ENCODE measurements at places on chromosomes 16 and 17.

- no peak for DNase-seq
These were observed 566.2 kb upstream of the ZFHX3 start for GRCh38 chr16:73614131-73614530.

GRCh38 chr16:61968242-61969076 lies 67.8 kb downstream of the CDH8 start:
- DNase-seq: no peak

GRCh38 chr16:75025761-75026160 lies 26.9 kb downstream of the ZNRF1 start:
- no peak for DNase-seq

DNA sequence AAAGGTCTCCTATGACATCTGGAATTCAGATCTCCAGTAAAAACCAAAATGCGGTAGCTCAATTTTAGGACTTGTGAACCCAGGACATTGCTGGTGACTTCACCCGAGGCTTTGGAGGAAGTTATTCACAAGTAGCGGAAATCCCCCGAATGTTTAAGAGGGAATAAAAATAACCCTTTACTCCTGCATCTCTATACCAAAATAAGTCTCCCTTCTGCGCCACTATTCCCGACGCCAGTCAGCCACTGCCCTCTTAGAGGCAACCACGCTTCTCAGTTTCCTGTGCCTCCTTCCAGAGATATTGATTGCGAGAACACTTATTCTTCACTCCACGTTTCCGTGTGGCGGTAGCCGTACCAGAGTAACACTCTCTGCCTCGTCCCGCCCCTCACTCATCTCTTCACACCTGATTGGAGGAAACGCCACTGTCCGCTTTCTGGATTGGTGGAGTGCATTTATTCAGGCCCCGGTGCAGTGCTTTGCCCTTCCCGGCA lies 27.4 kb downstream of the EMP2 start:
- DNase-seq: peak; percentile 5

DNA sequence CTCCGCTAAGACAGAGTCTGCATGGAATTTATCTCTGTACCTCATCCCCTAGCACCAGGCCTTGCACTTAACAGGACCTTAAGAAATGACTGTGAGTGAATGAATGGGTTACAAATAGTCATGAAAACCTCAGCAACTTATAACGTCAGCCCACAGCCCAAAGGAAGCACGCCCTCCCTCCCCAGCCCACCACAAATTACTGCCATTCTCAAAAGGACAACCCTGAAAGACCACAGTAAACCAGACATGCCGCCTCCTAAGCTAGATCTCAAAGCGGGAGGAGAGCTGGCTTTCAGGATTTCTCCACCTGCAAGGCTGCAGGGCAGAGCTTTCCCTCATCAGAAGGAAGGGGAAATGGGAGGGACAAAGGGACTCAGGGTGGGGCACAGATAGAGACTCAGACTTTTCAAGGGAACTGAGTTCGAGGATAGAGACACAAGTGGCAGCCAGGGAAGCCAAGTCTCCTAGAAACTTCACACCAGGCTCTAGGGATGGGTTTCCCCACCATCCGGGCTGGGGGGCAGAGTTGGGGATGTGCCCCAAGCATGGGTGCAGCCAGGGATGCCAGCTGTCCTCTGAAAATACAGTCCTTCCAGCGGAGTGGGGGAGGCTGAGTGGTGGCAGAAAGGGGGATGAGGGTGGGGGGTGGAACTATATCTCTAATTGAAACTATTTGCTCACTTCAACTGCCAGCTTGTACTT lies 56.7 kb downstream of the PLXDC1 start:
- DNase-seq: peak; percentile 17

DNA sequence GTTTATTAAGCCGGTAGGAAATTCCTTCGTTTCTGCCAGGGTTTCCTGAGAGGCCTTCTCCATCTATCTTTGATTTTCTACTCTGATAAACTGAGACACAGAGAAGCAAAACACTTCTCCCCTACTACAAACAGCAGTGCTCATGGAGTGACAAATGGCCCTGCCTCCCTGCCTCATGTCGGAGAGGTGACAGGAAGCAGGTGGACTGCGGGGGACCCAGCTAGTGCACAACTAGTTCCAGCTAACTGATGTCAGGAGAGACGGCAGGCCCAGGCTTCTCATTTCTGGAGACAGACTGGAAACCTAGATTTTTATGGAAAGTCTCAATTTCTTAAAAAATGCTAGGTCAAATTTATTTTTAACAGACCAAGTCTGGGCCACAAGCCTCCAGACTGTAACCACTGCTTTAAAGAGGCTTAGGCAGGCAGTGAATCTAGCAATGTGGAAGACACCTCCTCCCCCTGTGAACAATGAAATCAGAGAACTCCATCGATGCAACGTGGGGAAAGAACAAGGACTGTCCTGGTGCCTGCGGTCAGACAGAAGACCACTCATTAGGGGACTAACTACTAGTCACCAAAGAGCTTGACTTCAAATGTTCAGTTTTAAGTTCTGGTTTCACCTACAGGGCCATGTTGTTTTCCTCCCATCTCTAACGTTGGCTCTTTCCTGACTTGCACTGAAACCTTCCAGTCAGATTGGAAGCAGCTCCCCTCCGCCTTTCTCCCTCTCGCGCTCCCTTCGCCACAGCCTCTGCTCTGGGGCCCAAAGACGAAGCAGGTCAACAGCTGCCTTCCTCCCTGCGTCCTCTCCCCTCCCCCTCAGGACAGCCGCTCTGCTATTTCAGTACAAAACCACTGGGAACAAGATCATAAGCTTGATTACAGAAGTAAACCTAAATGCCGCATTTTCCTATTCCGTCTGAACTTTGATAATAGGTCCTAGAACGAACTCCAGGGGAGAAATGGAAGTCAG lies 17.6 kb downstream of the GTF3C1 start:
- DNase-seq: no peak

DNA sequence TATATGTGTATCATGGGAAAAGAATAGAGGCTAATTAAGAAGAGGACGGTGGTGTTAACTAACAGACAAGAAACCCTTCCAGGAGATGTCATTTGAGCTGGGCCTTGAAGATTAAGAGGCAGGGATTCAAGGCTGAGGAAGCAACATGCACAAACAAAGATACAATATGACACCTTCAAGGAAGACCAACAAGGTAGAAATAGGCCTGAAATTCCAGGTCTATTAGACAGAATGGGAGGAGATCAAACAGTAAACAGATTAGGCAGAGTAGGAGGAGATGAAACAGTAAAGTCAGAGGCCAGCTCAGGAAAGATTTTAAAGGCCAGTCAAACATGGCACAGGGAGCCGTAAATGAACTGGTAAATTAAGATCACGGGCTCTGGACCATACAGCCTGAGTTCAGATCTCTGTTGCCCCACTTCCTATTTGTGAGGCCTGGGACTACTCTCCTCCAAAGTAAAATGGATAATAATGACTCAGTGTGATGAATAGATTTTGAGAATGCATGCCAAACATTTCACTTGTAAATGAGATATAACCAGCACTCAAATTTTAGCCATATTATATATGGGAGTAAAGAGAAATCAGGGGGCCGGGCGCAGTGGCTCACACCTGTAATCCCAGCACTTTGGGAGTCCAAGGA lies 38.9 kb downstream of the USP31 start:
- DNase-seq: no peak

GRCh38 chr17:51818777-51819176 lies 339.7 kb downstream of the CA10 start:
- DNase-seq: no peak

DNA sequence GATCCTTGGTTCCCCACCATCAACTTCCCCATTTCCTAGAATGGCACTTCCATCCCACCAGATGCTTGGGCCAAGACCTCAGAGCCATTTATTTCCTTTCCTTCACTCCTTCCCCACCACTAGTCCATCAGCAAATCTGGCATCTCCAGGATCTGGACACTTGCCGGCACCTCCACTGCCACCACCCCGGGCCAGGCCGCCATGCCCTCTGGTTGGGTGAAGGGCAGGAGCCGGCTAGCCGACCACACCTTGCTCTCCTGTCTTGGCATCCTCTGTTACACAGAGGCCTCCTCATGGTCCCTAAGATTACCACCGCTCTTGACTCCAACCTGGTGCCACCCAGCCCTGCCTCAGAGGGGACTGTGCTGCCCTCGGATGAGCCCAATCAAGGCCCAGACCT lies 104.5 kb downstream of the RMI2 start:
- DNase-seq: no peak

DNA sequence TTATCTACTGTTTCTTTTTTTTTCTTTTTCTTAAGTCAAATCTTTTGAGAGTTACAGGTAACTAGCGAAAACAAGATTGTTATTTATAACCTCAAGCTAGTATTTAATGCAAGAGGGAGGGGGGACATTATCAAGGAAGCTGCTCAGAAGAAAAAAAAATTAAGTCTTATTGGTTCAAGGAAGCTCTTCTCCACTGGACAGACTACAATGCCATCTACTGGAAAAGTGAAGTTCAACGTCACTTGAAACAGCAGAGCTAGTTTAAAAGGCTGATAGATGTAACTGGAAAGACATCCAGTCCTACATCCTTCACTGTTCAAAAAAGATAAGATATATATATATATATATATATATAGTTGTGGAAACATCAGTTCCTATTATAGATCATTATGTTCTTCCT lies 418.0 kb upstream of the PSMD7 start:
- no peak for DNase-seq

DNA sequence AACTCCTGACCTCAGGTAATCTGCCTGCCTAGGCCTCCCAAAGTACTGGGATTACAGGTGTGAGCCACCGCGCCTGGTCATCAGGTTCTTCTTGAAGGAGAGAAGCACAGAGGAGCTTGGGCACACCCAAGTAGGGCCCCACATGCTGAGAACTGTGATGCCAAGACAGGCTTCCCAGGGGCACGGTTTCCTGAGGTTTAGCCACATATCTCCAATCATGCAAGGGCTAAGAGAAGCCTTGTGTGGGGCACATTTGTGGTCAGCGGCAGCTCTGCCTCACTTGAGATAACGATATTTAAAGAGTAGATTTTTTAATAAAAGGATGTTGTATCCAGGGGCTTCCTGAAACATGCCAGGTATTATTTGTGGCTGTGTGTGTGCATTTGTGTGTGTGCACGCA lies 46.9 kb downstream of the CUEDC1 start:
- DNase-seq: no peak

DNA sequence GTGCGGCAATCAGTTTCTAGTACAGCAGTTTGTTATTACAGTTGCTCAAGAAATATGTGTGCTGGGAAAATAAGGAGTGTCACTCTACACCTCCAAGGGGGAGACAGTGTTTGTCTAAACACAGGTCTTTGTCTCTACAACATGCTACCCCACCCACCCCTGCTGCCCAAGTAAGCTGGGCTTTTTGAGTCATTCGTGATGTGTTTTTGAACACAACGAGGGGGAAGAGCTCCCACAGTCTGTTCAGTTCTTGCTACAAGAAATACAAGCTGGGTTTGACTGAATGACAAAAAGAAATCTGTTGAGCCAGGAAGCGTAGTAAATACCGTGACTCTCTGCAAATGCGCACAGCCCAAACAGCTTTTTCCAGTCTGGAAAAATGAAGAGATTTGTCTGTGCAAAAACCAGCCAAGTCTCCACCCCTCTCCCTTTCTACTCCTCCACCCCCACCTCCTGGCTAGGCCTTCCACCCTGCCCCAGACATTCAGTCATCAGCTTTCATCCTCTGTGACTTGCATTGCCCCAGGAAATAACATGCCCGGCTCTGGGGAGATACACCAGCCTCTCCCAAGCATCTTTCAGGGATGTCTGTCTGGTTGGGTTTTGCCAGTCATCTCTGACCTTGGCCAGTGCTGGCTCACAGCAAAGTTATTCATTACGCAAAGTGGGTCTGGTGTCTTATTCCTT lies 25.7 kb downstream of the CHD9 start:
- DNase-seq: no peak

- peak; percentile 38 for DNase-seq
These were observed 7.9 kb upstream of the SOST start for GRCh38 chr17:43766413-43767052.

DNA sequence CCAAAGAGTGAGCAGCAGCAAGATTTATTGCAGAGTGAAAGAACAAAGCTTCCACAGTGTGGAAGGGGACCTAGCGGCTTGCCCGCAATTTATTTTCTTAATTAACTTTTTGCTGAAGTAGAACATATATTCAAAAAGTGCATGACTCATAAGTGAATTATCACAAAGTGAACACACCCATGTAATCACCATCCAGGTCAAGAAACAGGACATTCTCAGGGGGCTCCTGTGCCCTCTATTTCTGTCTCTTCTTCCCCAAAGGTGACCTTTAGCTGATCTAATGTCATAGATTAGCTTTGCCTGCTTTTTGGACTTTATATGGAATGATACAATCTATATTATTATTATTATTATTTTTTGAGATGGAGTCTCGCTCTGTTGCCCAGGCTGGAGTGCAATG lies 19.9 kb downstream of the ERAL1 start:
- DNase-seq: no peak

- no peak for DNase-seq
These were observed 15.2 kb downstream of the CHRNB1 start for GRCh38 chr17:7459961-7460545.

DNA sequence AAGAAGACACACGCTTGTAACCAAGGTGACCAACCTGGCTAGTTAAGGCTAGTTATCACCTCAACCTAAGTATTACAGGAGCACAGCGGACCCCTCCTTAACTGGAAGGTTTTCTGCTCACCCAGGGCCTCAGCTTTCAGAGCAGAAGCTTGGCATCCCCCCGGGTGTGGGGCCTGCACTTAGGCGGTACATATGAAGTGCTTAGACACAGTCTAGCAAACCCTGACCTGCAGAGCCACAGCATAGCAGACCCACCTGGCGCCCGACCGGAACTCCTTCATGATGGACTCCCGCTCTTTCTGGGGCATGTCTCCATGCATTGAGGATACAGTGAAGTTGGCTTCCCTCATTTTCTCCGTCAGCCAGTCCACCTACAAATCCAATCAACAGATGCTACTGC lies 9.8 kb downstream of the EIF4A3 start:
- DNase-seq: no peak

- DNase-seq: no peak
These were observed 102.9 kb downstream of the HIC1 start for GRCh38 chr17:2157675-2158395.

- DNase-seq: no peak
These were observed 541 bp downstream of the GPT2 start for GRCh38 chr16:46884513-46885293.

DNA sequence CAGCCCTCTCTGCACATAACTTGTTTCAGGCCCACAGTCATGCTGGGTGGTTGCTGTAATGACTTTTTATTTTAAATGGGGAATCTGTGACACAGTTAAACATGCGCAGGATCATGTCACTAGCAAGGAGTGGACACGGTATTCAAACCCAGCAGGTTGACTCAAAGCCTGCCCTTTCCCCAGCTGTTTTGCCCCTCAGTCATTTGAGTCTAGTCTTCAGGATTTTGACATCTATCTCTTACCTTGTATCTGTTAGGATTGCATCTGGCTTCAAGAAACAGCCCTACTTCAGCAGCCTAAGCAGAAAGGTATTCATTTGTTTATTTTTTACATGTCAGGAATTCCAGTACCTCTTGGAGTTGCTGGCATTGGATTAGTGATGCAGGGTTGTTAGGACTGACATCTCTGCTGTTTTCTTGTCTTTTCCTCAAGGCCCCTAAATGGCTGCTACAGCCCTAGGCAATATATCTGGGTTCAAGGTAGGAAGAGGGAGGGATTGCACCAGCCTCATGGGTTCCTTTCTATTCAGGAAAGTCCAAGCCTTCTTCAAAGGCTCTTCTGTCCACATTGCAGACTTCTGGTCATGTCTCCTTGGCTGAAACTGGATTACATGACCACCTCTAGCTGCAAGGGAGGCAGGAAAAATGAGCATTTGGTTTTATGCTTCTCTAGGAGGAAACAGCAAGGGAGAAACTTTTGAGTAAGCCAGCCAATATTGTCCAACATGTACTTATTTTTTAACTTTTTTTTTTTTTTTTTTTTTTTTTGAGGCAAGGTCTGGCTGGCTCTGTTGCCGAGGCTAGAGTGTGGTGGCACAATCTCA lies 22.8 kb downstream of the ABCC1 start:
- no peak for DNase-seq

- DNase-seq: no peak
These were observed 188.8 kb downstream of the RAB11FIP4 start for GRCh38 chr17:31580316-31580705.
